ENCODE measurements at places on chromosomes 4 and X.

DNA sequence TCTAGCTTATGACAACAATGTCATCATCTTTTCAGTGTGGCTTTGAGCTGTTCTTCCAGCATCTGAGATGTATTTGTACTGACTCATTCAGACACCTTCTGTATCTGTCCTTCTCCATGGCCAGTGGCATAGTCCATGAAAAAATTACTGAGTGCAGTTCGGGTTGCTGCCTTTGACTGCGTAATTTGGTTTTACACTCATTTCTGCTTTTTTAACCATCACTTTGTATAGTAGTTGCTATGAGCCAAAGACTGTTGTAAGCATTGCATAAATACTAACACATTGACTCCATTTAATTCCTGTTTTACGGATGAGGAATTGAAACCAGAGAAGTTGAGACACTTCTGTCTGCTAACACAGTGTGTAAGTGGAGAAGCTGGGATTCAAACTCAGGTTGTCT is 190.7 kb upstream of the MID1 start:
- DNase-seq = no peak

- peak; percentile 77 for DNase-seq
These were observed 350.6 kb downstream of the CHIC1 start for GRCh38 chrX:73913580-73913979.

DNA sequence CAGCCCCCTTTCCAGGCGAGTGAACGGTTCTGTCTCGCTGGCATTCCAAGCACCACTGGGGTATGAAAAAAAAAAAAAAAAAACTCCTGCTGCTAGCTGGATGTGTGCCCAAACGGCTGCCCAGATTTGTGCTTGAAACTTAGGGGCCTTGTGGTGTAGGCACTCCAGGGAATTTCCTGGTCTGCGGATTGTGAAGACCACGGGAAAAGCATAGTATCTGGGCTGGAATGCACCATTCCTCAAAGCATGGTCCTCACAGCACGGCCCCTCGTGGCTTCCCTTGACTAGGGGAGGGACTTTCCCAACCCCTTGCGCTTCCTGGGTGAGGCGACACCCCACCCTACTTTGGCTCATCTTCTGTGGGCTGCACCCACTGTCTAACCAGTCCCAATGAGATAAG is 516.8 kb upstream of the FAM241A start:
- no peak for DNase-seq

DNA sequence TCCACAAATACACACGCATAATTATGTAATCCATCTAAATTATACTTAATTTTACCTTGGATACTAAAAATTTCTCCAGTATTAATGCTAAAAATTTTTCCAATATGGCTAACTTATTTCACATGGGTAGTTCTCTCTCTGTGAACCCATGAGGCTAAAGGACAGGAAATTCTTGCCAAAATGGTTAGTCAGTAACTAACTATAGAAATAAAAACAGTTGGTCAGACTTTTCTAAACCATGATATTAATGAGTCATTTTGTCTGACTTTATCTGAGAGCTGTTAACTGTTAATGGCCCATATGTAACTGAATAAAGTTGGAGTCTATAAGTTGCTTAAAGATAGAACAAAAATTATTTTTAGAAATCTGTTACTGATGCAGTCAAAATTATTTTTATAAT is 549.4 kb downstream of the TLL1 start:
- no peak for DNase-seq

GRCh38 chr4:174273930-174274329 is 9.5 kb downstream of the FBXO8 start:
- no peak for DNase-seq

GRCh38 chr4:16125571-16126445 is 42.0 kb upstream of the PROM1 start:
- no peak for DNase-seq
